Liver (tissue), 10 donors: ENCODE measurements at places on chromosomes 1 and 21.

DNA sequence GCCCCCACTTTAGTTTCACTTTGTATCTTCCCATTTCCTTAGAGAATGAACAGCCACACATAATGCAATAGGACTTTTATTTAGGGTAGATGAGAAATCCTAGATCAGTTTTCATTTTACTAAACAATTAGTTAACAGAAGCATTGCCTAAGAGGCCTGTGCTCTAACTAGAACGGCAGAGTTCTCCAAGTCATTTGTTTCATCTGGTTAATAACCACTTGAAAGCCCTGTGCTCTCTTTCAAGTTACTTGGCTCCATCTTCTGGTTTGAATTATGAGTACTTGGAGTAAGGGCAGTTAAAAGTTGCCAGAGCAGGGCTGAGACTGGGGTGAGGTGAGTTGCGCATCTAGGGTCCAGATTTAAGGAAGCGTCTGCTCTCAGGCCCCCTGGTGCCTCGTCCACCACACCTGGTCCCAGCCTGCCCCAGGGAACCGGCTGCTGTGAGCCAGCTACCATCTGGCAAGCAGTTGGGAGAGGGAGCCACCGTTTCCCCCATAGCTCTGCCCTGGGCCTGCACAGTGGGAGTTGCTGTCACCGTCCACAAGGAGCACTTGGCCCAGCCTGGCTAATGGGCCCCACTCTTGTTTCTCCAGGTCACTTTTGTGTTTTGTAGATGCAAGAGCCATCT is 18.1 kb upstream of the SLC44A3 start:
- DNase-seq, result no peak

DNA sequence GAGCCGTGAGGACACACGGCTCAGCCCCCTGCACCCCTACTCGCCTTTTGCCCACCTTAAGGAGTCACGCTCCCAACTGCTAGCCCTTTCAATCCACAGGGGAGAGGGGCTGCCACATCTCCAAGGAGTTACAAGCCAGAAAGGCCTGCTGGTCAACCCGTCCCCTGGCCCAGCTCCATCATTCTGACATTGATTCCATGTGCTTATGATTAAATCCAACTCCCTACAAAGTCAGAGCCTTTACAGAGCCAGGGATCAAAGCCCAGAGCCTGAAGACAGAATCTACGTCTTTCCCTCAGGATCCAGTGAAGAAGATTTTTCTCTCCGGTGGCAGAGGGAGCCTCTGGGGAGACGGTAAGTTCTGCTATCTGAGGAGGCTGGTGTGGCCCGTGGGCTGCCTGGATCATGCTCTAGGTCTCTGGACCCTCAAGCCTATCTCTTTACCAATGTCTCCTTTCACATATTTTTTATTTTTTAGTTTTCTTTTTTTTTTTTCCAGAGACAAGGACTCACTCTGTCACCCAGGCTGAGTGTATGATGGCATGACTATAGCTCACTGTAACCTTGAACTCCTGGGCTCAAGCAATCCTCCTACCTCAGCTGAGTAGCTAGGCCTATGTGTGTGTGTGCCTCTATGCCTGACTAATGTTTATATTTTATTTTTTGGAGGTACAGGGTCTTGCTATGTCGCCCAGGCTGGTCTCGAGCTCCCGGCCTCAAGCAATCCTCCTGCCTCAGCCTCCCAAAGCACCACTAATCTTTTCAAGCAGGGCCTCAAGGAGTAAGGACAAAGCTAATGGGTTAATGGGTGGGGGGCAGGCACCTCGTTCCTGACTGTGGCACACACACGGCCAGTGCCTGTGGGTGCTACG is 61.3 kb downstream of the SLC66A1 start:
- no peak for DNase-seq

DNA sequence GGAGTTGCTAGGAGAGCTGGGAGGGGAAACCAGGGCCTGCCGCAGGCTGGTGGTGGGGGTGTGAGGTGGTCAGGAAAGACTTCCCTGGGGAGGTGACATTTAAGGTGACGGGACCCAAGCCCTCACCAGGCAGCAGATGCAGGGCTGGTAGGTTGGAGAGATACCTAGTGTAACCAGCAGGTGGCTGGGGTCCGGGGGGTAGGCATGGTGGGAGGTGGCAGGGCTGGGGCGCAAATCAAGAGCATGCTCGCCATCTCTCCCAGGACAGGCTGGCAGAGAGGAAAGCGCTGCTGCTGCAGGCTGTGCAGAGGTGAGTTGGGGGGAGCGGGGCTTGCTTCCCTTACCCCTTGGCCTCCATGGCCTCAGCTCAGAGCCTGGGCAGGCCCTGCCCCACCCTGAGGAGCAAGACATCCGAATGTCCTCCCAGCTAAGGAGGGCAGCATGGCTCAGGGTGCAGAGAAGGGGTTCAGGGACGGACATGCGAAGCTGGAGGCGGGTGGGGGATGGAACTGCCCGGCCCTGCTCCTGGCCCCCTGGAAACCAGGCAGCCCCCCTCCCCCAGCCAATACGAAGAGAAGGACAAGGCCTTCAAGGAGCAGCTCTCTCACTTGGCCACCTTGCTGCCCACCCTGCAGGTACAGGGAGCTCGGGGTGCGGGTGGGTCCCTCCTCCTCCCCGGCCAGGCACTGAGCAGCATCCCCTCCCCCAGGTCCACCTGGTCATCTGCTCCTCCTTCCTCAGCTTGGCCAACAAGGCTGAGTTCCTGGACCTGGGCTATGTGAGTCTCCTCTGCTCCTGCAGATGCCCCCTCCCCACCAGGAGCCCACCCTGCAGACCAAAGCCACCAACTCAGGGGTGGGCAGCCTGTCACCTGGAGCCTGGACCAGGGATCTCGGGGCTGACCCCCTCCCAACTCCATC is 4.0 kb downstream of the RNF207 start:
- no peak for DNase-seq

- no peak for DNase-seq
Measured at GRCh38 chr1:98035602-98036002, 114.8 kb upstream of the DPYD start.
